Activated T-cell treated with anti-CD3 and anti-CD28 coated beads for 1 hour (primary cell): ENCODE measurements at places on chromosomes 2 and 18.
A peak's percentile ranks its signal among the peaks of the same experiment; 100 is the strongest.

DNA sequence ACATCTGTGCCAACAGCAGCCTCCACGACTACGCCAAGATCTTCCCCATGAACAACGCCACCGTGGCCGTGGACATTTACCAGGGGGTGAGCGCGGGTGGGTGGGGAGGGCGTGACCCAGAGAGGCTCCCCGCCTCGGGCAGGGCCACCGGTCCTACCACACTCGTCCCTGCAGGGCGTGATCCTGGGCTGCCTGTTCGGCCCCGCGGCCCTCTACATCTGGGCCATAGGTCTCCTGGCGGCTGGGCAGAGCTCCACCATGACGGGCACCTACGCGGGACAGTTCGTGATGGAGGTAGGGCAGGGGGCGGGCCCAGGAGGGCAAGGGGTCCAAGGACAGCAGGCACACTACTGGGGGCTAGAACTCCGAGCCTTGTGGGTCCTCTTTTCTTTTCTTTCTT is 8.5 kb upstream of the CTDSP1 start:
- DNase-seq = no peak

- no peak for DNase-seq
Measured at GRCh38 chr2:67561457-67561965, 164.4 kb downstream of the ETAA1 start.

DNA sequence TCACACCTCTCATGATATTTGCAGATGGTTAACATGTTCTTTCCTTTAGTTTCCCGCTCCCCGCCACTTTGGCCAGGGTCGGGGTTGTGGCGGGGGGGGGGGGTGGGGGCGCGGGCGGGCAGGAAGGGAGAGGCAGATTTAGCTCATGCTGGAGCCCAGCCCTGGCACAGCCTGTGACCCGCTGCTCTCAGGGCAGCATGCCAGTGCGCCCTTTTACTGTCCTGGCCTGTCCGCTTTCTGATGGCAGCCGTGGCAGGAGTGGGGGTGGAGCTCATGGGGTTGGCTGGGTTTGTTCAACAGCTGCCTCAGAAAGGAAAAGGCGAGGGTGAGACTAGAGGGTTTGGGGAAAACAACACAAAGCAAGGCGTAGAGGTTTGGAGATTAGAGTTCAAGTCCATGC is 56.1 kb downstream of the TNP1 start:
- DNase-seq = no peak

DNA sequence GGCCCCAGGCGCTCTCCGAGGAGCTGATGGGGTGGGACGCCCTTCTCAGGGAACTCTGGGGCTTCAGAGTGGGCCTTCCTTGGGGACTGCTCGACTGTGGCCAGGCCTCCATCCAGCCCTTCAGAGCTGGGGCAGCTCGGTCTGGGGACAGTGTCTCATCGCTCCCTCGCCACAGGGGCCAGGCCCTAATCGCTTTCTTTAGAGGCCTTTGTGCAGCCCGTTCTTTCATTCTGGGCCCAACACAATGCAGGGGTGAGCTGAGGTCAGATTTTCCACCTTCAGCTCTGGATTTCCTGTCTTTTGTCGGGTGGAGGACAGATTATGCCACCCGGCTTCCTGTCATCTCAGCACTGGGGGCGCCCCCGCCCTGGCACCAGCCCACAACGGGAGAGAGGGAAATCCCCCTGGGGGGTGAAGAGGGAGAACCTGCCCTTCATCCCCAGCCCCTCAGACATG is 25.2 kb downstream of the MYCN start:
- DNase-seq = peak; percentile 19
